ENCODE measurements at places on chromosomes 1 and 21. TPM values are rescaled to one million over a fixed set of nuclear protein-coding genes. Genes with fewer than 3 reads are reported as not detected.

The INPP5B gene
- 32.7 TPM for total RNA-seq

The LCE1C gene
- total RNA-seq, result not detected

The C1orf210 gene
- not detected for total RNA-seq

The ESRRG gene
- 0.68 TPM for total RNA-seq

The EXTL2 gene
- total RNA-seq, result 15.7 TPM

The TRIM63 gene
- 2.1 TPM for total RNA-seq

The PIP5K1A gene
- total RNA-seq, result 51.5 TPM

The NID1 gene
- total RNA-seq, result 136 TPM

The VANGL1 gene
- 7.3 TPM for total RNA-seq

The HSD3B1 gene
- total RNA-seq, result not detected

The NAXE gene
- 59.3 TPM for total RNA-seq

The LYPD8 gene
- 1.1 TPM for total RNA-seq

- H3K27ac ChIP-seq, result no peak overlapping the region
- no peaks in the 10 kb centered on the region for H3K4me1 ChIP-seq
- H3K27me3 ChIP-seq, result no peaks in the 10 kb centered on the region
- DNase-seq, result no peak
- H3K4me3 ChIP-seq, result no peak overlapping the region
These were observed 6.7 kb downstream of the IL20 start for GRCh38 chr1:206872139-206872538.

GRCh38 chr1:30845904-30846290 is 62.7 kb downstream of the SDC3 start:
- no peak overlapping the region for H3K4me3 ChIP-seq
- H3K27ac ChIP-seq, result no peak overlapping the region
- no peaks in the 10 kb centered on the region for H3K36me3 ChIP-seq
- H3K4me1 ChIP-seq, result peaks cover 23% of the 10 kb centered on the region
- DNase-seq, result no peak
- no peaks in the 10 kb centered on the region for H3K27me3 ChIP-seq

DNA sequence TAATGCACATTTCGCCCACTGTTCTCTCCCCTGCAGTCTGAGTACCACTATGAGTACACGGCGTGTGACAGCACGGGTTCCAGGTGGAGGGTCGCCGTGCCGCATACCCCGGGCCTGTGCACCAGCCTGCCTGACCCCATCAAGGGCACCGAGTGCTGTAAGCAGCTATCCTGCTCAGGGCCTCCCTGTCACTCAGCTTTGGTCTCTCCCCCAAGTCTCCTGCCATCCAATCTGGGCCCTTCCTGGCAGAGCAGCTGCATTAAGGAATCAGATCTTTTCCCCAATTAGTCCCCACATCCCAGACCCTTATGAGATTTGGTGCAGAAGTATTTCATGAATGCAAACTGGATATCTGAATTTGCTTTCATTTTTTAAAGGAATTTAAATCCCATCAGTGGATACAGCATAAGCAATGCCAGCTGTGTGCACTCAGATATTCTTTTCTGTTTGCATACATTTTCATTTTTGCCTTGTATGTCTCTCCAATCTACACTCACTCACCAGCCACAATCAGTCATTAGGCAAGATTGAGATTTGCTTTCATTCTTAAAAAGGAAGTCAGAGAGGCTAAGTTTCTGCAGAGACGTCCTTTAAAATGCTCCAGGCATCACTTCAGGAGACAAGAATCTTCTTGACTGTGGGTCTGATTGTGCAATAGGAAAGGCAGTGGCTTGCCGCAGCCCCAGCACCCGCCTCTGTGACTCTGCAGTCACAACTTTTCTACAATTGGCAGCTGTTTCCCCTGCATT is 48.1 kb downstream of the ELAPOR1 start:
- H3K27ac ChIP-seq, result peak overlapping the region; percentile 22
- H3K36me3 ChIP-seq, result no peaks in the 10 kb centered on the region
- peaks cover 7% of the 10 kb centered on the region for H3K4me1 ChIP-seq
- H3K4me3 ChIP-seq, result peak overlapping the region; percentile 9

DNA sequence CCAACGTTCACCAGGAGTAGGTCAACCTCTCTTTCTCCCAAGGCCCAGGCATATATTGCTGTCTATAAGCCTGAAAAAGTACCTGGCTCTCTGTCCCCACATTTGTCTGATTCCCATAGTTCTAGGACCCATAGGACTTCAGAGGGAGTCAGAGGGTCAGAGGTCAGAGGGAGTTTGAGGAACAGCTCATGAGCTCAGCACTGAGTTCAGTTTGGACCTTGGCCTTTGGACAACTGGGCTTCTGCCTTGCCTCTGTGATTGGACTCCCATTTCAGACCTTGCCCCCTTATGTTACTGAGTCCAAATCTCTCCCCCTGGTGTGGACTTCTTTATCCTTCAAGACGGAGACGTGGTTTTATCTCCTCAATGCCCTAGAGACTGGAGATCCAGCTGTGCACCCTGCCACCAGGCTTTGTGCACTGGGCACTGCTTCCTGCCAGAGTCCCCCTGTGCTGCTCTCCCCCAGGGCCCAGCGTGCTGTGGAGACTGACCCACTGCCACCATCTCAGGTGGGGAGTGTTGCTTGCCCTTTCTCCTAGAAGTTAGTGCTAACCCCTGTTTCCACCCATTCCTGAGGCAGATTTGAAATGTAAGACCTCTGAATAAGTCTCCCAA is 3.2 kb downstream of the CTSE start:
- DNase-seq, result no peak
- no peak overlapping the region for H3K27ac ChIP-seq
- no peak overlapping the region for H3K4me3 ChIP-seq
- H3K27me3 ChIP-seq, result no peaks in the 10 kb centered on the region
- H3K4me1 ChIP-seq, result peaks cover 4% of the 10 kb centered on the region

GRCh38 chr1:41573194-41573593 is 88.7 kb upstream of the EDN2 start:
- H3K4me3 ChIP-seq, result no peak overlapping the region
- no peak overlapping the region for H3K27ac ChIP-seq
- H3K4me1 ChIP-seq, result no peaks in the 10 kb centered on the region
- H3K27me3 ChIP-seq, result no peaks in the 10 kb centered on the region
- DNase-seq, result no peak
- no peaks in the 10 kb centered on the region for H3K36me3 ChIP-seq

- no peaks in the 10 kb centered on the region for H3K4me1 ChIP-seq
- no peak overlapping the region for H3K27ac ChIP-seq
- no peaks in the 10 kb centered on the region for H3K36me3 ChIP-seq
- H3K27me3 ChIP-seq, result no peaks in the 10 kb centered on the region
- DNase-seq, result no peak
- no peak overlapping the region for H3K4me3 ChIP-seq
These were observed 163.5 kb upstream of the IVNS1ABP start for GRCh38 chr1:185480545-185480944.

DNA sequence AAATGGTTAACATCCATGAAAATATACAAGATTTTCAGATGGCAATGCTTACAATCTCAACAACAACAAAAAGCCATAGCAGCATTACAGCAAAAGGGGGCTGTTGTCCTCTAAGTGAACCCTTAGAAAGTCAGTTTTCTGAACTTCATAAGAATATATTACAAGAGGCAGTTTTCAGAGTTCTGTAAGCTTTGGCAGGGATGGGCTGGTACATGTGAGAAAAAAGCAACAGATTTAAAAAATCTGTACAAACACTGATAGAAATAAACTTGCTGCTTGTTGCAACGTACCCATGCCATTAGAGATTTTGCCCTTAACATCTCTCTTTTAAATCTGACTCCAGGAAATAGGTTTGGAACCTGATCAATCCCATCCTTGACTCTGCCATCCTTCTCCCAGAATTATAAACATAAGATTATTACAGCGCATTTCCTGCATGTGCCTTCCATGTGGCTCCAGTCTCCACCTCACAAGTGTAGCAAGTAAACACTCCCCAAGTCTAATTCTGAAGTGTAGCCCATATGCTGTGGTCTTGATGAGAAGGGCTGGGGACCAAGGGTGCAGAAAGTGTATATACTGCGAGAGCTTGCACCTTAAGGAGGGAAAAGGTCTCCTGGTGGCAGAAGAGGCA is 101.4 kb upstream of the TSPAN2 start:
- no peaks in the 10 kb centered on the region for H3K27me3 ChIP-seq
- no peak overlapping the region for H3K27ac ChIP-seq
- DNase-seq, result no peak
- H3K36me3 ChIP-seq, result no peaks in the 10 kb centered on the region
- peaks cover 13% of the 10 kb centered on the region for H3K4me1 ChIP-seq

DNA sequence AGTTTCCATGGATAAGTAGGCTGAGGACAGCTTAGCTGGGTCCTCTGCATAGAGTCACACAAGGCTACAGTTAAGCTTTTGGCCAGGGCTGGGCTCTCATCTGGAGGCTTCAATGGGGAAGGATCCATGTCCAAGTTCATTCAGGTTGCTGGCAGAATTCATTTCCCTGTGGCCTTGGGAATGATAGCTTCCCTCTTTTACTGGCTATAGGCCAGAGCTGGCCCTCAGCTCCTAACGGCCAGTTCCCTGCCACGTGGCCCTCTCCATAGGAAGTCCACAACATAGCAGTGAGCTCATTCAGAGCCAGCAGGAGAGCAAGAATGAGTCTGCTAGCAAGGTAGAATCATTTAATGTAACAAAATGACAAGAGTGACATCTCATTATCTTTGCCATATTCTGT is 15.1 kb upstream of the PODN start:
- H3K27ac ChIP-seq, result peak overlapping the region; percentile 9
- H3K4me1 ChIP-seq, result no peaks in the 10 kb centered on the region

DNA sequence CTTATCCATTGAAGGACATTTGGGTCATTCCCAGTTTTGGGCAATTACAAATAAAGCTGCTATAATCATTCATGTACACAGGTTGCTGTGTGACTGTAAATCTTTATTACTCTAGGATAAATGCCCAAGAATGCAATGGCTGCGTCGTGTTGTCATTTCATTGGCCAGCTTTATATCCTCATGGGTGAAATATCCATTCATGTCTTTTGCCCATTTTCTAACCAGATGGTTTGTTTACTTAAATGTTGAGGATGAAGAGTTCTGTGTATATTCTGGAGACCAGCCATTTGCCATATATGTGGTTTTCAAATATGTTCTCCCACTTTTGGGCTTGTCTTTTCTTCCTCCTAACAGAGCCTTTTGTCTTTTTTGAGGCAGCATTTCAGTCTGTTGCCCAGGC is 25.3 kb downstream of the TRIM11 start:
- no peak overlapping the region for H3K4me3 ChIP-seq
- no peaks in the 10 kb centered on the region for H3K36me3 ChIP-seq
- H3K4me1 ChIP-seq, result no peaks in the 10 kb centered on the region
- H3K27me3 ChIP-seq, result no peaks in the 10 kb centered on the region
- no peak for DNase-seq

DNA sequence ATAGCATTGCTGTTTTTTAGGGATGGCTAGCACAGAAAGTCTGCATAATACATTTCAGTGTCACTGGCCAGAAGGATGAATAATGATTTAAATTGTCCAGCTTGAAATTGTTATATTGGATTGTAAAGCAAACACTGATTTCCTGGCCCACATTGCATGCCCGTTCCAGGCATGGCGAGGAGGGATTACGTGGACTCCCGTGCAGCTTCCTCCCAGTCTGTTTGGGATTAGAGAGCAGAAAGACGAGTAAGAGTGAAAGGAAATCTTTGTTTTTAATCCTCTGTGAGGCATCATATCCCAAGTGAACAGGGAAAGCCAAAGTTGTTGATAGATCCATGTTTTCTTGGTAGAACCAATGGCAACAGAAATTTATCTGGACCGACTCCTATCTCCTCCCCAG is 8.4 kb downstream of the TRIM58 start:
- H3K4me1 ChIP-seq, result no peaks in the 10 kb centered on the region
- H3K4me3 ChIP-seq, result no peak overlapping the region
- no peaks in the 10 kb centered on the region for H3K36me3 ChIP-seq
- H3K27me3 ChIP-seq, result no peaks in the 10 kb centered on the region
- no peak overlapping the region for H3K27ac ChIP-seq

- no peaks in the 10 kb centered on the region for H3K36me3 ChIP-seq
- DNase-seq, result no peak
- peak overlapping the region; percentile 96 for H3K27ac ChIP-seq
- H3K4me1 ChIP-seq, result peaks cover 83% of the 10 kb centered on the region
These were observed 6.7 kb downstream of the ZBTB7B start for GRCh38 chr1:155009221-155009711.

- H3K27me3 ChIP-seq, result no peaks in the 10 kb centered on the region
- H3K4me3 ChIP-seq, result no peak overlapping the region
- no peaks in the 10 kb centered on the region for H3K4me1 ChIP-seq
- H3K27ac ChIP-seq, result no peak overlapping the region
- DNase-seq, result no peak
These were observed 171.5 kb downstream of the AJAP1 start for GRCh38 chr1:4825800-4826450.

DNA sequence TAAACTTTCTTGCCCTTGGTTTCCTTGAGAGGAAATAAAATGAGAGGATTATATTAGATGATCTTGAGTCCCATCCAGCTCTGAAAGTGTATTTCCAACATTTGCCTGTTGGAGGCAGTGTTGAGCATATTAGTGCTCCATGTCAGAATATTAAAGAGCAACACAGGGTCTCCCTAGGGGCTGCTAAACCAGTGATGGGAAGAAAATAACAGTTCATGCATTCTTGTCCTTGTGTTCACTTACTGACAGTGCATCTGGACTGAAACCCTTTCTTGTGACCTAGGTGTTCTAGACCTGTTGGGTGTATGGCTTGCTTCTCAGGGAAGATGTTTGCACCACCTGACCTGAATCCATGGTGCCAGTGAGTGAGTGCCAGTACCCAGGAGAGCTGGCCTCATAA is 124.7 kb upstream of the KIAA0040 start:
- no peaks in the 10 kb centered on the region for H3K27me3 ChIP-seq
- no peak overlapping the region for H3K4me3 ChIP-seq
- peaks cover 15% of the 10 kb centered on the region for H3K4me1 ChIP-seq
- H3K27ac ChIP-seq, result no peak overlapping the region
- no peak for DNase-seq

- H3K4me3 ChIP-seq, result no peak overlapping the region
- H3K4me1 ChIP-seq, result no peaks in the 10 kb centered on the region
- no peak overlapping the region for H3K27ac ChIP-seq
- H3K27me3 ChIP-seq, result no peaks in the 10 kb centered on the region
- DNase-seq, result peak; percentile 56
These were observed 90.6 kb downstream of the TRIM11 start for GRCh38 chr1:228315945-228316588.

- no peaks in the 10 kb centered on the region for H3K4me1 ChIP-seq
- no peak overlapping the region for H3K4me3 ChIP-seq
- no peak for DNase-seq
- H3K27me3 ChIP-seq, result no peaks in the 10 kb centered on the region
- H3K36me3 ChIP-seq, result no peaks in the 10 kb centered on the region
These were observed 200.6 kb downstream of the RGS7 start for GRCh38 chr1:241156231-241156965.

- H3K27me3 ChIP-seq, result no peaks in the 10 kb centered on the region
- no peak for DNase-seq
- H3K4me1 ChIP-seq, result no peaks in the 10 kb centered on the region
- no peak overlapping the region for H3K4me3 ChIP-seq
These were observed 221.8 kb downstream of the TTLL7 start for GRCh38 chr1:83776913-83777757.
